ENCODE measurements at places on chromosomes 12 and 14.

DNA sequence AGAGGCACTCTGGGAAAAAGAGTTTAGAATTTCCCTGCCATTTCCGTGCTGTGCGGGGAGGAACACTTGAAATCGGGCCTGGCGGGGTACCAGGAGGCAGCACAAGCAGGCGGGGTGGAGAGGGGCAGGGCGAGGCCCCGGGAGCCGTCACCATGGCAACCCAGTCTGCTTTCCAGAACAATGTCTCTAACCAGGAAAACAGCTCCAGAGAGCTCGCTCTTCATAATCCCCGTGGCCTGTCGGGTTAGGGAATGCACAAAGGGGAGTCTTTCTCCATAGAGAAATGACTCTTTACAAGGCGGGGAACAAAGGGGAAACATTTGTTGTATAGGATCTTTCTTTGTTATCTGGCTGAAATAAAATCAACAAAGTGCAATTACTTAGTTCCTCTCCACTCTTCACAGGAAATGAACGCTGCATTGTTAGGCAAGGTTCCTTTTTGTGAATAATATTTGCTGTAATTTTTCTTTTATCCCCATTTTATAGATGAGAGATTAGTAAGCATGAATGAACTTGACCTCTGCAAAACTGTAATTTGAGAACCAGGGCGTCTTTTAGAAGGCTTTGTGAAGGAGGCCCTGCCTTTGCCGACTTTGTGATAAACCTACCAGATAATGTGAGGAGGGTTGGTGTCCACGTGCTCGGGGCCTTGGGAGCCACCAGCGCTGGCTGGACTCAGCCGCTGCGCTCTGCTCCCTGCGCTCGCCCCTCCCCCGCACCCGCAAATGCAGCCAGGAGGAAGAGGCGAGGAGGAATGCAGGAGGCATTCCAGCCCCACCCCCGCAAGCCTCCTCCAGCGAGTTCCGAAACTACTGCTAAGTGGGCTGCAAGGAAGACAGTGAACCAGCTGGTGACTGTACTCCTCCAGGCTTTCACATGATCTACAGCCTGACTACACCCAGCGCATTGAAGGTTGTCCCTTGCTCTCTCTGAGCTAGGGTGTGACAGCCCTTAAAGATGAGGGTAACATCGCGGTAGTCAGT, 105.2 kb upstream of the ATF7IP start:
- DNase-seq, result no peak

DNA sequence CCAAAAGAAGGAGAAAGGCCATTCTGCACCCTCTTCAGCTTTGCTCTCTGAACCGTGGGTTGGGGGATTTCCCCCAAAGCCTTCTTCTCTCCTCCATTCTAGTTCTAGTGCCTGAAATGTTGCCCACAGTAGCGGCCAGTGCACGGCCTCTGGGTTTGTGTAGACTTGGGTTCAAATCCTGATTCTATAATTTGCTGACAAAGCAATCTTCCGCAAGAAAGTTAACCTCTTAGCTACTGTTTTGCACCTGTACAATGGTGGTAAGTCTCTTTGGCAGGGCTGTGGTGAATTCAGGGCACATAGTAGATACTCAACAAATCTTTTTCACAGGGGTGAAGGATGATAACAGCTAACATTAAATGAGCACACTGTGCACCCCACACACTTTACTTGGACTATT, 5.8 kb upstream of the CACNA1C start:
- no peak for DNase-seq

DNA sequence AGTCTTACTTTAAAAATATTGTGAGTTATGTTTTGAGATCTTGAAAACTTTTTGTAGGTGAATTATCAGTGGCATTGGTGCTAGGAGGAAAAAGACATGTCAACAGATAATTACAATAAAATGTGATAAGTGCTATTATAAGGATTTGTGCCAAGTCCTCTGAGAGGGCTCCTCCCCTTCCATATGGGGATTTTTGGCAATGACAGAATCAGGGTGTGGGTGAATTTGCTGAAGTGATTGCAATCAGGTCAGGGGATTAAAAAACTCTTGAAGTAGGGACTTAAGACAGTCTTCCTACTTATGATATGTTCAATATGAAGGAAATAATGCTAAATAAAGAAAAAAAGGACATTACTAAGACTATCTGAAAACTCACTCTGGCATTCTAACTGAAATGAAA, 122.5 kb downstream of the SLC15A5 start:
- no peak for DNase-seq

DNA sequence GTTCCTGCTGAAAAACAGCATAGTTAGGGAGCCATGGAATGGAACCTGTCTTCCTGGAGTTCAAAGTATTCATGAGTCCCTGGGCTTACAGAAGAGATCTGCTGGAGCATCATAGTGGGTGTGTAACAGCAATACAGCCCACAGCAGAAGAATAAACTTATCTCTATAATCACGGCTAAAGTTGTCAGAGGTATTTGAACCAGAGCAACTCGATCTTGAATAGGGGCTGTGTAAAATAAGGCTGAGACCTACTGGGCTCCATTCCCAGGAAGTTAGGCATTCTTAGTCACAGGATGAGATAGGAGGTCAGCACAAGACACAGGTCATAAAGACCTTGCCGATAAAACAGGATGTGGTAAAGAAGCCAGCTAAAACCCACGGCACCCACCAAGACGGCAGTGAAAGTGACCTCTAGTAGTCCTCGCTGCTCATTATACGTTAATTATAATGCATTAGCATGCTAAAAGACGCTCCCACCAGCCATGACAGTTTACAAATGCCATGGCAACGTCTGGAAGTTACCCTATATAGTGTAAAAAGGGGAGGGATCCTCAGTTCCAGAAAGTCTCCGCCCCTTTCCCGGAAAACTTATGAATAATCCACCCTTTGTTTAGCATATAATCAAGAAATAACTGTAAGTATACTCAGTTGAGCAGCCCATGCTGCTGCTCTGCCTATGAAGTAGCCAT, 223.4 kb downstream of the PCNX1 start:
- no peak for DNase-seq

GRCh38 chr12:124829708-124830304, 33.9 kb downstream of the SCARB1 start:
- DNase-seq, result no peak

- no peak for DNase-seq
Observed at GRCh38 chr12:112466835-112467234, 48.1 kb downstream of the PTPN11 start.

GRCh38 chr12:77816196-77816595, 14.5 kb upstream of the NAV3 start:
- DNase-seq, result no peak

DNA sequence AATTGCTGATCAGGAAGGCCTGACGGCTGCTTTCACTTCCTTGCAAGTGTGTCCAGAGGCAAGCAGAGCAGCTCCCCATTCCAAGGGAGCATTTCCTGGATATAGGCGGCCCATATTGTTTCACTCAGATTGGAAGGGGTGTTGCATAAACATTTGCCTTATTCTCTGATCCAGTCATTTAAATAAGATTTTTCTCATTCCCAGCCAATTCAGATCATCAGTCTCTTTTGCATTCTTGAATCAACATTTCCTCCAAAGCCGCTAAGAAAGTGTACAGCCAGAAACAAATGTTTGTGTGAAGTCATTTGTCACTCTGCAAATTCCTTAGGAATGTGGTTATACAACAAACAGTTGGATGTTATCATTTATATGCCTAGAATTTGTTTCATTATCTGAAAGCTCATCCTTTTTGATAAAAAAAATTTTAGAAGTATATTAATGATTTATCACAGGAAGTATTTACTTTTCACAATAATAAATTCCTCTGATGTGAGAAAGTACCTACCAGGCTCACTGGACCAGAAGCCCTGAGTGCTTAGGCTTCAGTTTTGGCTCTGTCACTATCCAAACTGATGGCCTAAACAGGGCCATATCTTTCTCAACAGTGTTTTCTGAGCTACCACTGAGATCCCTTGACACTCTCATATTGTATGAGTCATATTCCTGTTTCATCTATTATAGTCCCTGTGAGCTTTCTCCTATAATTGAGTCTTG, 379.6 kb downstream of the CCDC91 start:
- no peak for DNase-seq

- no peak for DNase-seq
Observed at GRCh38 chr12:92955997-92956663, 27.0 kb upstream of the EEA1 start.

DNA sequence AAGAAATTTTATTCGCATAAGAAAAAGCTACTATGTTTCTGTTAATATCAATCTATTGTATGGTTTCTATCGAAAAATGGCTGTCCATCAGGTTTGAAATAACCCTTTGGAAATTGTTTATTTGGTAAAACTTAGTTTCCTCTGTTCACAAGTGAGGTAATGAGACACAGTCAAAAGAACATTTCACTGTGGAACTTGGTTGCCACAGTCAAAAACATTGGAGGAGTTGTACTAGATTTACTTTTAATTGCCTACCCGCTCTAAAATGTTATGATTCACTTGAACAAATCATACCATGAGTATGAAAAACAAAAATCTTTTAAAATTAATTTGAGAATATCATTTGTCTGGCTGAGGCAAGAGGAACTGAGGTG, 46.5 kb downstream of the ITPR2 start:
- DNase-seq, result no peak

- DNase-seq, result peak; percentile 26
Observed at GRCh38 chr12:153080-153746, 60.7 kb downstream of the SLC6A12 start.

GRCh38 chr14:105005329-105005928, 15.5 kb downstream of the CDCA4 start:
- no peak for DNase-seq

- DNase-seq, result no peak
Observed at GRCh38 chr14:81350344-81351130, 49.6 kb downstream of the STON2 start.

DNA sequence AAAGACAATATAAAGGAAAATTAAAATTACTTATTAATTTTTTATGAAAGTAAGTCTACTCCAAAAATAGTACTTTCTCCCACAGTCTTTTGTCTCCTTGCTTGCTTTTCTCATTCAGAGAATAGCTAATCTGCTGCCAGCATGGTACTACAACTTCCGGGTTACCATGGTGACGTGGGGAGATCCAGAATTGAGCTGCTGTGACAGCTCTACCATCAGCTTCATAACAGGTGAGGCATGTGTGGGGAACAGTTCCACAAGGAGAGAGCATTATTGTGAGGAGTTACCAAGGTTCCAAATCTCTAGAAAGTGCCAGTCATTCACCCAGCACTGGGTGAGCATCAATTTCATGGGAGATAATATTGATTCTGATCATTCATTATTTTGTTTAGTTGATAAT, 197.8 kb downstream of the PTPRO start:
- DNase-seq, result no peak

- no peak for DNase-seq
Observed at GRCh38 chr12:104634852-104635251, 178.1 kb downstream of the CHST11 start.

DNA sequence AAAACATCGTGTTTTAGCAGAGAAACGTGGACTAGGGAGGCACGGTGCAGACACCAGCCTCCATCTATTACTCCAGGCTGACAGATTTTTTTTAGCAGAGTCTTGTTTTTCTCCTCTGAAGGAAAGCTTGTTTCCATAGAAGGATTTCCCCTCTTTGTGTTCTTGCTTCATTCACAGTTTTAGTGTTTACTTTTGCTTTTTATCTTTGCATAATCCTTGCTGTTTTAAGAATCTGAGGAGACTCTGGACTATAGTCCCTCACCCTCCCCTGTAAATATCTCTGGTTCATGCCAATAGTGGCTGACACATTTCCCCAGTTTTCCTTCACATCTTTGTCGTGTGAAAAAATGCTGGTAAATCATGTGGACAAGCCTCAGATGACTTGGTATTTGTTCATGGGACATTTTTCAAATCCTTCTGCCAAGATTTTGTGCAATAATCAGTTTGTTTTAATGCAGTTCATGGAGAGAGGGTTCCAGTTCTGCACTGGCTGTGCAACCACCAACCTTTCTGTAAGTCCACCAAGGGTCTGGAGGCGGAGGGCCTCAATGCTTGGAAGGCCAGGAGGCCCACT, 39.9 kb upstream of the TMCC3 start:
- no peak for DNase-seq

DNA sequence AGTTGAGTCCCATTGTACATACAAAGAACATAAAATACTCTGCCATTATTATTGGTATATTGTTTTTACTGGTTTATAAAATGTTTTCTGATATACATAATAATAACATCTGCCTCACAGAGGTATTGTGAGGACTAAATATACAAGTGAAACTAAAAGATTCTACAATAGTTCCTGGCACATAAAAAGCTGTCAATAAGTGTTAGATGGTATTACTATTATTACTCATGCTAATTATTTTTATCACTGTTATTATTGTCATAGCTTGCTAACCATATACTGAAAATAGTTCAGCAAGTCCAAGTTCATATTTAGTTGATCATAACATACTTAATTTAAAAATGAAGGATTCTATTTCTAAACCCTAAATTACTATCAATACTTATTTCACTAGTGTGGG, 34.4 kb downstream of the BTG1 start:
- DNase-seq, result no peak

DNA sequence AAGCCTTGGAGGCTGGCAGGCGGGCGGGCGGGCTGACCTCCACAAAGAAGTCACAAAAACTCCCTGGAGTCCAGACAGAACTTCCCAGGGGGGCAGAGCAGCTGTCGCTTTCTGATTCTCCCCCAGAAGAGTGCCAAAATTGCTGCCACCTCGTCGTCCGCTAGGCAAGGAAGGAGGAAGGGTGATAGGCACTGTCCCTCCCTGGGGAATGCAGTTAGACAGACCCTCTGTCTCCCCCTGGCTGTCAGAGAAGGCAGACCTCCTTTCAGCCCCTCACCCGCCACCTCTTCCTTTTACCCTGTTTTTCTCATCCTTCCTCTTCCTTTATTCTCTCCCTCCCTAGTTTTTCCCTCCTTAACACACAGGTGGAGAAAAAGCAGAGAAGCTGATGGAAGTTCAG, 18.7 kb downstream of the GRIN2B start:
- no peak for DNase-seq

DNA sequence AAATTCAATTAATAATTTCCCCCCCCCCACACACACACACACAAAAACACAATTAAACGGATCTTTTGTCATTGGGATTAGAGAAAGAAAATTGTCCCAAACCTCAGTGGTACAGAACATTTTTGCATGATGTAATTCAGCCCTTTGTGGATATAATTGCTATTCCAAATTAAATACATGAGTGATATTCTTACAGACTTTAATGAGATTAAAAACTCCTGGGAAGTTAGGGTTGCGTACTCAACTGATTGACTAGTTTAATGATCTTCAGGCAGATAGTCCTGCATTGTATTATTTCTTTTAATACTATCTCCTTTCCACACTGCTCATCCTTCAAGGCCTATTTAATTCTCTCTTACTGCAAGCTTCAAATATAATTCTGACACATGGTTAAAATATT, 711.8 kb upstream of the LRFN5 start:
- no peak for DNase-seq

DNA sequence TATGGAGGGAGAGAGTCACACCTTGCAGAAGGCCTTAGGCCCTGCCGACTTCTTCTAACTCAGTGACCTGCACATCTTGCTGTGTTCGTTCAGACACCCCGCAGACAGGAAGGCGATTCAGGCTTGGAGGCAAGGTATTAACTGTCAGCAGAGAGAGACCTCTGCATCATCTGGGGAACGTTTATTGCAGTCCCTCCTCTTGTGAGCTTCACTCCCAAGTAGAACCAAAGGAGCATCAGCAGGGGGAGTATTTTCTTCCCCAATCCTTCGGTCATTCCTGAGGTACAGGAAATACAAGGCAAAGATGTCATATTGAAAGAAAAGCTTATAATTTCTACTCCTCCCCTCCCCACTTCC, 217.9 kb downstream of the CRADD start:
- no peak for DNase-seq

Measured in activated CD4-positive, alpha-beta T cell treated with anti-CD3 and anti-CD28 coated beads for 24 hours (primary cell).